Activated T-helper 17 cell treated with anti-CD3 and anti-CD28 coated beads, Interleukin-2, amount 50 U/mL, for 72 hours (primary cell): ENCODE measurements at places on chromosomes 4 and X.

- no peak for ATAC-seq
Observed at GRCh38 chr4:147528054-147528453, 47.2 kb downstream of the EDNRA start.

DNA sequence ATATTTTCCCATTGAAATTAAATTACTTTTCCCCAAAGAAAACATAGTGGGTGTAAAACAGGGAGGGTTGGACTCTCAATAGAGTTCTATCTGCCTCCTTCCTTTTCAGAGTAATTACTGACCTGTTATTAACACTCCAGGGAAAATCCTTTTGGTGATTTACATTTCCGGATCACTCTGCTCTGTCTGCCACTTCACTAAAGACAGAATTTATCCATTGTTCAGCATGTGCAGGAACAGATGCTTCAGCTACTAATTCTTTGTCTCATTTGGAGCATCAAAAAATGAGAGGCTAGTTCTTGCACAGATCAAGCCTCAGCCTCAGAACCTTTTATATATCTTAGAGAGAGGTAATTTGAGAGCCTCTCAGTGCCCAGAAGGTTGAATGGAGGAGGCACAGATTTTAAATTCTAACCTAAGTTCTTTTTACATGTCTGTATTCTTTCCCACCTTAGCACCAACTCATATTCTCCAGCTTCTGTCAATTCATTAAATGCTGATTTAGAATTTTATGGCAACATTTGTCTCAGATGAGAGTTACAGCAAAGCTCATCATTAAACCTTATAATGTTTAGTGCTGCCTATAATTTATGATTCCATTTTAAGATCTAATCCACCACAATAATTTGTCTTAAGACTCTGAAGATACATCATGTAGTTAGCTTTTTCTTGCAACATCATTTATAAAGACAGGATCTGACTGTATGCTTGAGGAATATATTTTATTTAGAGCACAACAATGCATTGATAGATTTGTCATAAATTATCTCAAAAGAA lies 1494.4 kb downstream of the STIM2 start:
- no peak for ATAC-seq

- no peak for ATAC-seq
Observed at GRCh38 chr4:102312417-102312816, 32.9 kb downstream of the SLC39A8 start.

DNA sequence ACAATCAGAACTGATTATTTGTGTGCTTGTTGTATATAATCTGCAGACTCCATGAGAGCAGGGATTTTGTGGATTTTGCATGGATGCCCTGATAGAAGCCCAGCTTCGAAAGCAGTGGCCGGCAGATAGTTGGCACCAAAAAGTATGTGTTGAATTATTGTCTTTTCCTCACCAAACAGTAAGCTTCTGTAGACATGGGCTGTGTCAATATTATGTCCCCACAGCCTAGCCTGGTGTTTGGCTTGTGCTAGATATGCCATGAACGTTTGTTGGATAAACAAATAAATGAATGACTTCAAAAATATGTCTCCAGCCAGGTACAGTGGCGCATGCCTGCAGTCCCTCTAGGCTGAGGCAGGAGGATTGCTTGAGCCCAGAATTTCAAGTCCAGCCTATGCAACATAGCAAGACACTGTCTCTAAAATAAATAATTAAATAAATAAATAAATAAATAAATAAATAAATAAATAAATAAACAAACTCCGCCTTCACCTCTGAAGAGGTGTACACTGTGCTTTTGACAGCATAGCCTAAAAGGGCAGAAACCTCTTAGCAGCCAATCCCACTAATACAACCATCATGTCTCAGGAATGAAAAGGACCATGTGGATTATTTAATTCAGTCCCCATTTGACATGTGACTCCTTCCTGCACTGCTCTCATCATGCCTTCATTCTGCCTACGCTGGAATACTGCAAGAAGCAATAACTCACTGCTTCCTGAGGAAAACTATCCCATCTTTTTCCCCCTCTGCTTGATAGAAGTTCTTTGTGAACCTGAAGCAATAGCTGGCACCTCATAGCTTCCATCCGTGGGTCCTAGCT lies 335.2 kb downstream of the FBXW7 start:
- ATAC-seq, result no peak

- no peak for ATAC-seq
Observed at GRCh38 chr4:38861791-38862190, 5.2 kb upstream of the TLR6 start.

GRCh38 chr4:185339941-185340340 lies 55.8 kb downstream of the LRP2BP start:
- ATAC-seq, result no peak

GRCh38 chrX:106897259-106897658 lies 5.9 kb downstream of the RIPPLY1 start:
- ATAC-seq, result no peak

- ATAC-seq, result peak; percentile 85
Observed at GRCh38 chrX:47619486-47620302, at the start of gene SYN1. TSS of gene SYN1 (minus strand) at chrX:47619857. CDS start at chrX:47619728, 129 bp downstream.

DNA sequence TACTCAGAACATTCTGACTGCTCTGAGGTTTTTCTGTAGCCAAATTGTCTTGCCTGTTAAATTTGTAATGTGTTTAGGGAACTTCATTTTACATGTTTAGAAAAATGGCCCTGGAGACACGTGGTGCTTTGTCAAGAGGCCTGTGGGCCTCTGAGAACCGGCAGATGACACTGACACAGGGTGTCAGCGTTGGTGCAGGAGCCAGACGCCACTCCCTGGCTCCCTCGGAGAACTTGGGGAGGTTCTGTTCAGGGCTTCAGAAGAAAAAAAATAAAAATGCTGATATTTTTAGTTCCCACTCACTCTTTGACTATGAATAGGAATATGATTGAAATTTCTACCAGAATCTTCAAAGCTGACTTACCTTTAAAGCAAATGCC lies 190.9 kb upstream of the GATB start:
- no peak for ATAC-seq

DNA sequence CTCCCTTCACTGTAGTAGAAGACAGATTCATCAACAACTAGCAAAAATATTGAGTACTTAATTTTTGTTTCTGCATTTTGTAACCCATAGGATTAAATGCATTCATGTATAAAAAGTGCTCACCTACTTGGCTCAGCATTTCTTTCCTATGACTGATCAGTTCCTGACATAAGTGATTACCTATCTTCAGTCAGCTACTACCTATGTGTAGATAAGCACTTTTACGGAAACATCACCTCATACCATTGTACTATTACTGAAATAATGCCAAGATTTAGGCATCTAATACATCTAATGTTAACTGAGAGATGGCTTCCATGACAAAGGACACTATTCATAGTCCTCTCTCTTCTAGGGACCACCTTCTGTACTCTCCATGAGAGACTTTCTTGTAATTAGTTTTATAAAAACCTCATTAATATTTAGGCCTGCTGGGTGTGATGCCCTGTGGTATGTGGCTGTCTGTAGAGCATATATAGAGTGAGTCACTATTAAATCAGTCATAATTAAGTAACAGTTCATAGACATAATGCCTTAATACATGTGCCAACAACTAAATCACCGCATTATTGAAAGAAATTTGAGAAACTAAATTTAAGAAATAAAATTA lies 147.0 kb downstream of the PDGFC start:
- ATAC-seq, result no peak

DNA sequence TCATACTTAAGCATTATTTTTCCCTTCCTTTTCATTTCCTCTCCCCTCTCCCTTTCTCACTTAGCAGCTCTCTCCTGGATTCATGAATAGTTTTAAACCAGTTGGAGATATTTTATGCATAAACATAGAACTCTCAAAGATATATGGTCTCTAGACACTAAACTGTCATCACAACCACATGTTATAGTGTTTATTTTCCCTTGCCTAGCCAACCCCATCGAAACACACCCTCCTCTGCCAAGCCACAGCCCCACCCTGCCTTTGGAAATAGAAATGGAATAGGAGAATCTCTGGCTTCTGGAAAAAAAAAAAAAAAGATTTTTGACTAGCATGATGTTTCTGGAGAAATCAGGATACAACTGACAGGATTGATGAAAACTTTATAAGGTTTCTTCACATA lies 64.8 kb upstream of the RBPJ start:
- ATAC-seq, result no peak

GRCh38 chr4:35963383-35963782 lies 280.9 kb downstream of the ARAP2 start:
- no peak for ATAC-seq

DNA sequence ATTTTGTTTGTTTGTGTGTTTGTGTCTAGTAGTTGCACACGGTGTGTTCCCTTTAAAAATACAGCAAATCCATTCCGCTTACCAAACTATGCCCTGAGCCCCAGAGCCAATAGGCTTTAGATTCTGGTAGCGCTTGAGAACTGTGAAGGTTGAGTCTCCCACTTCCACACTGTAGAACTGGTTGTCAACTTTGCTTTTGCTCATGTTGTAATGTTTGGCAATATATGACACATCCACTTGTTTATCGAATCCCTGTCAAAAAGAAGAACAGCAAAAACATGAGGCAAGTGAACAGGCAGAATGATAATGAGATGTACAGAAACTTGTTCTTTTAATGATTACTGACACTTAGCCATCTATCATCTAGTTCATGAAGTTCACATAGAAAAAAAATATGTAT lies 200.6 kb downstream of the MAPK10 start:
- ATAC-seq, result no peak

- no peak for ATAC-seq
Observed at GRCh38 chr4:70426789-70427188, 29.0 kb downstream of the OPRPN start.

DNA sequence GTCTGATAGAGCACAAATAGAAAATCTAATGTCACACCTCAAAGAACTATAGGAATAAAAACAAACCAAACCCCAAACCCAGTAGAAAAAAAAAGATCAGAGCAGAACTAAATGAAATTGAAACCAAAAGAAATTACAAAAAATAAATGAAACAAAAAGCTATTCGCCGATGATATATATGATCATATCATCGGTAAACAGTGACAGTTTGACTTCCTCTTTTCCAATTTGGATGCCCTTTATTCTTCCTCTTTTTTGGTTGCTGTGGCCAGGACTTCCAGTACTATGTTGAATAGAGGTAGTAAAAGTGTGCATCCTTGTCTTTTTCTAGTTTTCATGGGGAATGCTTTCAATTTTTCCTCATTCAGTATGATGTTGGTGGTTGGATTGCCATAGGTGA lies 215.3 kb upstream of the AR start:
- no peak for ATAC-seq

DNA sequence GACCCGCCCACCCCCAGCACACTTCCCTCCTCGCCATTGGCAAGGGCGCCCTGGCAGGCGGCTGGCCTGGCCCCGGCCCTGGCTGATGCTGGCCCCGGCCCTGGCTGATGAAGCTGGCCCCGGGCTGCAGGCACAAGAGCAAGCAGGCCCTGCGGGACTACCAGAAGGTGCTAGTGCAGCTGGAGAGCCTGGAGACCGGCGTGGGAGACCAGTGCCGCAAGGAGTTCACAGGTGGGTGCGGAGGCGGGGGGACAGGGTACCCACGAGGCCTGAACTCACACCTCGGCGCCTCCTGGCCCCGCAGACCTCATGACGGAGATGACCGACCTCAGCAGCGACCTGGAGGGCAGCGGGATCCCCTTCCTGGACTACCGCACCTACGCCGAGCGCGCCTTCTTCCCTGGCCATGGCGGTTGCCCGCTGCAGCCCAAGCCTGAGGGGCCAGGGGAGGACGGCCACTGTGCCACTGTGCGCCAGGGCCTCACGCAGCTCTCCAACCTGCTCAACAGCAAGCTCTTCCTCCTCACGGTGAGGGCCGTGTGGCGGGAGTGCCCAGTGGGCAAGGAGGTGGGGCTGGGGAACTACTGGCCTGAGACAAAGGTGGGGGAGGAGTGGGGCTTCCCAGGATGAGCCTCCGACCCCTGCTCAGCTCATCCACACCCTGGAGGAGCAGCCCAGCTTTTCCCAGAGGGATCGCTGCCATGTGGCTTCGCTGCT lies 6.1 kb upstream of the SRPK3 start:
- no peak for ATAC-seq

DNA sequence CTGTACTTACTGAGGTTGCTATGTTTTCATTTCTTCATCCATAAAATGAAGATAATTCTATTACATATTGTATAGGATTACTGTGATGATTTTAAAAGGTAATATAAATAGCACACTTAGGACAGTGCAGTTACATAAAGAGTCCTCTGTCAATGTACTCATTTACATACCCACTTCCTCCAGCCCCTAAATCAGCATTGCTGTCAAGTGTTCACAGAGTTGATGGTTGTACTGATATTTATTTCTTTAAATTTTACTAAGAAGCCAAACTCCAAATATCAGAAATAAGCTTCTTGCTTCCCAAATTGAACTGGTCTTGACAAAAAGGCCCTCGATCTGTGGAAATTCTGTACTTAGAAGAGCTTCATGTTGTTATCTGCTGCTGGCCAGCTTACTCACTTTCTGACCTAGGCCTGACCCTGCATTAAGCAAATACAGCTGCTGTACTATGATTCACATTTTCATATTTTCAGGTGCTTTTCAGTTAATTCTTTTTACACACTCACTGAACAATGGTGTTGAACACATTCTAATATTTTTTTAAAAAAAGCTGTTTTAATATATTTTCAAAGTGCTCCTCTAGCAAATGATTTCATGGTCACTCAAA lies 259.6 kb downstream of the UNC5C start:
- ATAC-seq, result peak; percentile 59

DNA sequence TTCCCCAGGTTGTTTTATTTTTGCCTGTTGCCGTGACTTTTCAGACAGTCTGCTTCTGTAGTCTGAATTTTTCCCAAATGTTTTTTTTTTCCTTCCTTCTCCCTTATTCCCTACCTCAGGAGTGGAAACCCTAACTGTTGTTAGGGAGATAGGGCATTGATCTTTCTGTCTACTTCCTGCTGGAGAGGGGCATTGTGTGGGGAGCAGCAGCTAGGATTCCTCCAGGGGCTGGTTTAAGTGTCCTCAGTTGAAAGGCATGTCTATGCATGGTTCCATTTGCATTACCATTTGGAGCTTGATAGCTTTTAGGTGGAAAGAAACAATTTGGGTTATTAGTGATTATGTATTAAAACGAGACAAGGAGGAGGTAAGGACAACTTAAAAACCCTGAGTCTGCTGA lies 383.9 kb downstream of the DCAF12L2 start:
- no peak for ATAC-seq

- ATAC-seq, result no peak
Observed at GRCh38 chrX:48776818-48777439, 9.5 kb upstream of the GATA1 start.

DNA sequence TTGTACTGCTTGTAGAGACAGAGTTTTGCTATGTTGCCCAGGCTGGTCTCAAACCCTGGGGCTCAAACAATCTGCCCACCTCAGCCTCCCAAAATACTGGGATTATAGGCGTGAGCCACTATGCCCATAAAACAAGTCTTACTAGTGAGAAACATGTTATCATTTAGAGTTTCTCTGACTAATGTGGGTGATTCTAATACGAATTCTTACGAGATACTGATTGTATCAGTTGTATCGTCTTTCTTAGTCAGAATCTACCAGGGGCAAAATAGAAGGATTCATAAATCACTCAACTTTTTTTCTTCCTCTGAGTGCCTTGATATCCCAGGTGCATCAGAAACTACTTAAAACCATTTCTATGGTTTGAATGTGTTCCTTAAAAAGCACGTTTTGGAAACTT lies 14.4 kb upstream of the NMU start:
- no peak for ATAC-seq

- ATAC-seq, result no peak
Observed at GRCh38 chr4:68076194-68076593, 53.5 kb downstream of the TMPRSS11F start.
